ENCODE measurements at places on chromosomes 2 and 18.

GRCh38 chr2:120346667-120347358, 877 bp downstream of the INHBB start:
- DNase-seq = peak; percentile 52

GRCh38 chr18:46369323-46369722, 265.1 kb downstream of the HAUS1 start:
- no peak for DNase-seq

- DNase-seq = no peak
These were observed 46.2 kb upstream of the RPE start for GRCh38 chr2:209956271-209956670.

DNA sequence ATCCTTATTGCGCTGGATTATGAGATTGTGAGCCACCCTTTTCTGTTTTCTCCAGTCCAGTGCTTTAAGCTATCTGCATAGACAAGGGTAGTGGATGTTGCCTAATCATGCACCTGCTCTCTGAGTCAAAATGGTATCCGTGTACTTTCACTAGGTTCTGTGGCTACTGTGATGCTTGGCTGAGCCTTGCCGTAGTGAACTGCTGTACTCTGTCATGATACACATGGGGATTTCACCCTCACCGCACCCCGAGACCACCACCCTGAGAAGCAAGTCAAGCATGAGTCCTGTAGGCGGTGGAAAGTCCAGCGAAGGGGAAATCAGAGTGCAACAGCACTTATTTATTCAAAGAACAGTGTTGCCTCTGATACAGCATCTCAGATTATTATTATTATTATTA, 55.0 kb downstream of the ARHGAP25 start:
- no peak for DNase-seq

DNA sequence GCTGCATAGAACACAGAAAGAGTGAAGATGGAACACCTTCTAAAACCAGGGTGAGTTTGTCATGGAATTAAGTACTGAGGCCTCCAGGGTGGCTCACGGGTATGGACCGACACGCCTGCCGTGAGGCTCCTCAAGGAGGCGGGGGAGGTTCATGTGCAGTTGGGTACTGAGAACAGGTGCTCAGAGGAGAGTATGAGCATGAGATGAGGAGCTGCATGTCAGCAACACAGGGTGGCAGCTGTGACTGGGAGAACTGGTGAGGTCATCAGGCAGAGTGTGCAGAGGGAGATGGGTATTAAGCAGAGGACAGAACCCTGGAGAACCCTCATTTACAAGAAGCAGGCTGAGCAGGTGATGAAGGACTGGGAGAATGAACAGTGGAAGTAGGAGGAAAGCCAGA, 63.2 kb upstream of the KLHL29 start:
- DNase-seq = no peak

DNA sequence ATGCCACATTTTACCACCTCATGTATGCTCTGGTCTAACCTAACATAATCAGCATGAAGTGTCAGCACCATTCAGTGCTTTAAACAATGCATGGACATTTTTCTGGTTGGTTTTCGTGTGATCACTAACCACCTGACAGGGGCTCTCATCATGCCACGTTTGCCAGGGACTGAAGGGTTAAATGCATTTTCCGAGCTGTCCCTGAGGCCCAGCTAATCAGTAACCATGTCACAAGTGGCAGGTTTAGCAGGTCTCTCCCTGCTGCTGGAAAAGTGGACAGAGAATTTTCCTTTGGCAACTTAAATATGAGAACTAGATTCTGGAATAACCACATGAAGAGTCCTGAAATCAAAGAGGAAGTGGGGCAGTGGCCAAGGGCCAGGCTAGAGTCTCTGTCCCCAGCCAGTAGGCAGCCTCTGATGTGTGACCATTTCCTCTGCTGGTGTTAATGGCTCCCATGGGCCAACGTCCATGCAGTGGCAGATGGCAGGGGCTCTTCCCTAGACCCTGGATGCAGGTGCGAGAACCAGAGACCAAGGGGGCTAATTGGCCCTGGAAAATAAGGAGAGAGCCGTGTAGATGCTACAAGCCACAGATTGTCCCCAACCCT, 69.5 kb downstream of the TPGS2 start:
- no peak for DNase-seq
